Karpas-422 (cell line): ENCODE measurements at places on chromosomes 5 and 9. TPM values are rescaled to one million over a fixed set of nuclear protein-coding genes. Genes with fewer than 3 reads are reported as not detected.
A peak's percentile ranks its signal among the peaks of the same experiment; 100 is the strongest.

DNA sequence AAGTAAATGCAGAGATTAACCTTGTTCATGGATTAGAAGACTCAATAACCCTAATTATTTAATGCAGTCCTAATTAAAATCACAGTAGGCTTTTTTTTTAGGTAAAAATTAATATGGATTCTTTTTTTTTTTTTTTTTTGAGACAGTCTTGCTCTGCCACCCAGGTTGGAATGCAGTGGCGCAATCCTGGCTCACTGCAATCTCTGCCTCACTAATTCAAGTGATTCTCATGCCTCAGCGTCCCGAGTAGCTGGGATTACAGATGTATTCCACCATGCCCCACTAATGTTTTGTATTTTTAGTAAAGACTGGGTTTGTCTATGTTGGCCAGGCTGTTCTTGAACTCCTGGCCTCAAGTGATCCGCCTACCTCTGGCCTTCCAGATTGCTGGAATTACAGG is 40.6 kb downstream of the DENND4C start:
- no peaks in the 10 kb centered on the region for H3K27me3 ChIP-seq
- H3K27ac ChIP-seq, result no peak overlapping the region
- H3K36me3 ChIP-seq, result peaks cover 5% of the 10 kb centered on the region; the same call in 1 of the 2 replicates
- no peak overlapping the region for H3K4me3 ChIP-seq
- H3K4me1 ChIP-seq, result peaks cover 4% of the 10 kb centered on the region; the same call in 1 of the 2 replicates
- DNase-seq, result no peak

- no peaks in the 10 kb centered on the region for H3K4me1 ChIP-seq
- no peaks in the 10 kb centered on the region for H3K27me3 ChIP-seq
- DNase-seq, result no peak
- H3K27ac ChIP-seq, result no peak overlapping the region
- H3K36me3 ChIP-seq, result no peaks in the 10 kb centered on the region
- no peak overlapping the region for H3K4me3 ChIP-seq
Observed at GRCh38 chr9:89730715-89731114, 125.9 kb downstream of the GADD45G start.

DNA sequence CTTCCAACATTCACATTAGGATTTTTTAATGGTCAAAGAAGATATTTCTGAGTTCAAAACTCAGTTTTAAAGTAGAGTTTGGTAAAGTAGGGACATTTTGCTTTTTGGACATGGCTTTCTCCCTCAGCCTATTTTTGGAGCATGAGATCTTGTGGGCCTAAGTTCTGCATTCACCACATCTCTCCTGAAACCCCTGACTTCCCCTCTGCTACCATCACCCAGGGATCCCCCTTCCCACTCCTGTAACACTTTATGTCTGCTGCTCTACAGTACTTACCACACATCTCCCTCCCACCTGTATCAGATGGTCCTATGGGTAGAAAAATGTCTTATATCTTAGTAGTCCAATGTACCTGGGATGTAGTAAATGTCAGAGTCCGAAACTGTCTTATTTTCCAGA is 48.2 kb upstream of the JAK2 start:
- H3K36me3 ChIP-seq, result no peaks in the 10 kb centered on the region
- peaks cover 11% of the 10 kb centered on the region for H3K4me1 ChIP-seq
- H3K27ac ChIP-seq, result no peak overlapping the region
- no peaks in the 10 kb centered on the region for H3K27me3 ChIP-seq

DNA sequence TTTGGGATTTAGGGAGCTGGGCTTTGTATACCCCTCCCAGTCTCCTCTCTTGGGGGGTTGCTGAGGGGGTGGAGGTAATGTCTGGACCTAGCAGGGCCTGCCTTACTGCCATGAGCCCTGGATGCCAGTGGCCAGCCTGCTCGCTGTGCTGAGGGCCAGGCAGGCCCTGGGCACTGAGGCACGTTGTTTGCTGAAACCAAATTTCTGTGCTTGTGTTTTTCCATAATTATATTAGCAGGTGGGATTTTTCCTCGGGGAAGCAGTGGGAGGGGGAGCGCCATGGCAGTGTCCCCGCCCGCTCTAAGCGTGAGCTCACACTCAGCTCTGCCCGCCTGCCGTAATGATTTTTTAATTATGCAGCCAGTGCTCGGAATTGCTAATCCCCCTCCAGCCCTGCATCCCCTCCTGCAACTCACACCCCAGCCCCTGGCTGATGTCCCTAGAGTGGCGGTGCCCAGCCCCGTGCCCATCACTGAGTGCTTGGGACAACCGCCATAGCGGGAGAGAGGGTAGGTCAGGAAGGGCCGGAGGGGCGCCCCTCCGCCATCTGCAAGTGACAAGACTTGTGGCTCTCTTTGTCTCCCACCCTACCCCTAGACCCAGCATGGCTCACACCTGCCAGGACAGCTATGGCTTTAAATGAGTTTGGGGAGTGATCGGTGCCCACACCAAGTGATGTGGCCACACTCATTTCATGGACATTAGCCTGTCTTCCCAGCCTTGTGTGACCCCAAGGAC is 20.9 kb downstream of the CXXC5 start:
- H3K27me3 ChIP-seq, result no peaks in the 10 kb centered on the region; the same call in 1 of the 2 replicates
- no peaks in the 10 kb centered on the region for H3K36me3 ChIP-seq
- H3K4me1 ChIP-seq, result peaks cover 42% of the 10 kb centered on the region

DNA sequence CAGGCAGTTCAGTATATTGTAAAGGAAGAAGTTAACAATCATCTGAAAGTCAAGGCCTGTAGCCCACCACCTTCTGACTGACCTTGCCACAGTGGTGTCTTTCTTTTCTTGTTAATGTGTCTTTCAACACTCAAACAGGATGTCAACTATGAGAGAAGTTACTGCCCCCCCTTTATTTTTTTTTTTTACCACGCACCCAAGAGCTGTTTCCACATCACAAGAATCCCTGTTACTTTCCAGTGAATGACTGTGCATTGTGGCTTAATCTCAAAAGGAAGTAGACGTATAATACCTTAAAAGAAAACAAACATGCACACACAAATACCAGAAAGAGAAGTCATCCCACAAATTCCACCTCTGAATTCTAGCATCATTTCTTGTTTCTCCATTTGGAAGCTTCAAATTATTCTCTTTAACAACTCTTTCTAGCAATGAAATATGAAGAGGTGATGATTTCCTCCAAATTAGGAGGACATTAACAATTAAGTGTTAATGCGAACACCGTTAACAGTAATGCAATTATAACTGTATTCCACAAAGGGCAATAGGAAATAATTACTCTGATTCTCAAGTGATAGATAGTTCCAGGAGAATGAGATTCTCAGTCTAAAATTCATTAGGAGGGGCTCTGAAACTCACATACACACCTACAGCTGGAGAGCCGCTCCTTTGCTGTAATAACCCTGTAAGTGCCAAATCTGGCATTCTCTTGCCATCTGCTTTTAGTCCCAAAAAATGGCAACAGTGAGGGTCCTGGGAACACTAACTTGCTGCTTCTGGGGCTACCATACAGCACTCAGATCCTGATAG is 201.0 kb downstream of the EFNA5 start:
- no peak overlapping the region for H3K27ac ChIP-seq
- no peaks in the 10 kb centered on the region for H3K27me3 ChIP-seq
- H3K4me3 ChIP-seq, result no peak overlapping the region

GRCh38 chr5:151684690-151685361 is 1.9 kb downstream of the SPARC start:
- H3K4me3 ChIP-seq, result no peak overlapping the region
- no peaks in the 10 kb centered on the region for H3K36me3 ChIP-seq
- DNase-seq, result peak; percentile 57
- peaks cover 2% of the 10 kb centered on the region; the same call in 1 of the 2 replicates for H3K4me1 ChIP-seq
- no peak overlapping the region for H3K27ac ChIP-seq
- H3K27me3 ChIP-seq, result no peaks in the 10 kb centered on the region

GRCh38 chr9:89179540-89179894 is 899 bp upstream of the SHC3 start:
- no peak overlapping the region for H3K4me3 ChIP-seq
- no peak overlapping the region for H3K27ac ChIP-seq
- no peaks in the 10 kb centered on the region for H3K27me3 ChIP-seq
- no peak for DNase-seq
- H3K4me1 ChIP-seq, result no peaks in the 10 kb centered on the region

- no peak for DNase-seq
- no peak overlapping the region for H3K4me3 ChIP-seq
- H3K27me3 ChIP-seq, result no peaks in the 10 kb centered on the region
- H3K36me3 ChIP-seq, result peaks cover 14% of the 10 kb centered on the region; the same call in 1 of the 2 replicates
Observed at GRCh38 chr5:61100437-61100836, 61.8 kb downstream of the SMIM15 start.

MIGA2 gene
- total RNA-seq, result 10.2 and 26.4 TPM in 2 replicates

ADAMTSL2 gene
- not detected in 2 replicates for total RNA-seq

ANKRD34B gene
- not detected in 2 replicates for total RNA-seq
